ENCODE measurements at places on chromosomes 7 and 10.

DNA sequence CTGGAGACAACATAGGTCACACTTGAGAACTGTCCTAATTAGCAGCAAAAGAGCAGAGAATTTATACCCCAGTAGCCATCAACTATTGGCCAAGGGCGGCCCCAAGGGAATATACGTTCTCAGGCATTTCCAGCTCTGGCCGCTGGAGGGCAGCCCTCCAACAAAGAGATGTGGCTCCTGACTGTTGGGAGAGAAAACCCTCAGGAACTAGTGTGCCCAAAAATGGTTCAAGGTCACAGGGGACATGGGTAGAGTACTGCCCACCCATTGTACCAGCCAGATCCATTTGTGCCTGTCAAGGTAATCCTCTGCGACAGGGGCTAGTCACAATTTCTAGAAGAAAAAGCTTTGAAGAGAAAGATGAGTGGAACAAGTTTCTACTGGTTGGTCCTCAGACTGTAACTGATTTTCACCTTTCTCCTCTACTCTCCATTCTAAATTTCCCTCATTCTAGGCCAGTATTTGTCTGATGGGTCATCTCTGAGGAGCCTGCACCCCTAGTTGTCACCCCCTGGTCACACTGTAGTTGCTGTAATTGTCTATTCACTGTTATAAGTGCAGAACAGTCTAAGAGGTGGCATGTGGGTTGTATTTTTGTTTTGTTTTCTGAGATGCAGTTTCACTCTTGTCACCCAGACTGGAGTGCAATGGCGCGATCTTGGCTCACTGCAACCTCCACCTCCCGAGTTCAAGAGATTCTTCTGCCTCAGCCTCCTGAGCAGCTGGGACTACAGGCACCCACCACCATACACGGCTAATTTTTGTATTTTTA is 14.7 kb upstream of the C7orf33 start:
- DNase-seq = peak; percentile 60

GRCh38 chr7:132720835-132721234 is 144.6 kb upstream of the PLXNA4 start:
- DNase-seq = no peak

- DNase-seq = no peak
Observed at GRCh38 chr7:128352636-128353035, 8.9 kb downstream of the PRRT4 start.

GRCh38 chr7:134730411-134730829 is 49.0 kb upstream of the CALD1 start:
- DNase-seq = no peak

GRCh38 chr10:51423121-51423452 is 276.3 kb downstream of the CSTF2T start:
- DNase-seq = no peak

GRCh38 chr10:44462338-44462914 is 77.5 kb upstream of the CXCL12 start:
- no peak for DNase-seq

GRCh38 chr7:107007892-107008287 is 36.6 kb upstream of the PRKAR2B start:
- DNase-seq = no peak

DNA sequence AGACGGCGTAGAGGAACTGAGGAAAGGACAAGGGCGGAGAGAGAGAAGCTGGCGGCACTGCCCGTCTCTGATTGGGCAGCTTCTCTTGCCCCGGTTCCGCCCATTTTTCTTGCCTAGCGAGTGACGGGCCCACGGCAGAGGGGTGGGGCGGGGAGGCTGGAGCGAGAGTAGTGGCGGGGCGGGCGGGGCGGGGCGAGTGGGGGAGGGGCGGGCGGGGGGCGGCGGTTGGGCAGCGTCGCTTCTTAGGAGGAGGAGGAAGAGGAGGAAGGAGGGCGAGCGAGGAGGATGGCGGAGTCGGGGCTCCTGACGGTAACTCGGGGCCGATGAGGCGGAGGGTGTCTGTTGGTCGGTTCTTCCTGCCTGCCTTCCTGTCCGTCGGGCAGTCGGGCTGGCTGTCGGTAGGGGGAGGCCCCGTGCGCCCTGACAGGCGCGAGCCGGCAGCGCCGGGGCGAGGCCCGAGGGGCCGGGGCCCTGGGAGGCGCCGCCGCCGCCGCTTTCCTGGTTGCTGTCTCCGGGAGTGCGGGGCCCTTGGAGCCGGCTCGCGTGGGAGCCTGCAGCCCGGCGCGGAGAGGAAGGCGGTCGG is at the start of gene SHOC2:
Gene SHOC2 (plus strand): TSS at position 256 of the 583 bp plus-strand sequence. CDS start 44,755 bp downstream, outside the sequence.
- peak; percentile 43 for DNase-seq

DNA sequence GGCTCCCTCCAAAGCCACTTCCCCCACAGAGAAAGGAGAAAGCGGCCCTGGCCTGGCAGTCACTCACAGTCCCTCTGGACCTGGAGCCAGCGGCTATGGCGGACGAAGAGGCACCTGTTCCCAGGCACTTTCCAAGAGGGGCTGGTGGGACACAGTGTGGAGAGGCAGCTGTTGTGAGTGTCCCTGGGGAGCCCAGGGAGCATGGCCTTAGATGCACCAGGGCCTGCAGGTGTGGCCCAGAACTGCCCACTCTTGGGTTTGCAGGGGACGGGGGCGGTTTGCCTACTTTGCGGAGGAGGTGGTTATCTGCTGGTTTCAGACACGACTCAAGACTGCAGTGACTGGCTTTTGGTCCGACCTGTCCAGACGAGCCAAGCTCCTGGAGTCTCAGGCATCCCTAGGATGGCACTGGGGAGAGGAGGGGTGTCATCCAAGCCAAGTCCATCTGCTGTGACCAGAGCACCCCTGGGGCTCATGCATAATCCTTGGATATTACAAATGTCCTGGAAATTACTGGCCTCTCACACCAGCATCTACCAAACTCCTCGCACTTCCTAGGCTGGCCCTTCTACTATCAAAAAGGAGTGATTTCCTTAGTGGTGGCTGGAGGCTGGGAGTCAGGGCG is 18.4 kb downstream of the CTBP2 start:
- no peak for DNase-seq

GRCh38 chr7:51732116-51732515 is 415.5 kb upstream of the COBL start:
- DNase-seq = no peak

- no peak for DNase-seq
Observed at GRCh38 chr10:119203006-119203405, 4.4 kb upstream of the GRK5 start.

DNA sequence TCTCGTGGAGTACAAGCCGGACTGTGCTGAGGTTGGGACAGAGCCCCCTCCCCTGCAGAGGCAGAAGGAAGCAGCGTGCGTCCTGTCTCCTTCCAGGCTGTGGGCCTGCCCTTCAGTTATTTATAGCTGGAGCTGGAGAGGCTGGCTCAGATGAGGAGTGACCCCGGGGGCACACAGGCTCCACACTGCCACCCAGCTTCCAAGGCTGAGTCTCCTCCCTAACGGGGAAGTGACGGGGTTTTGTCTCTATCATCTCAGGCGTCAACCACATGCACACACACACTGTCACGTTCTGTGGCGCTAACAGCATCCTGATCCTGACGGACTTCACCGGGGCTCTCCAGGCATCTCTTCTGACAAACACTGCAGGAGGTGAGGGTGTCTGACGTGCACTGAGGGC is 25.4 kb downstream of the AMZ1 start:
- no peak for DNase-seq

GRCh38 chr10:97975598-97975997 is 54.8 kb downstream of the CRTAC1 start:
- DNase-seq = no peak

DNA sequence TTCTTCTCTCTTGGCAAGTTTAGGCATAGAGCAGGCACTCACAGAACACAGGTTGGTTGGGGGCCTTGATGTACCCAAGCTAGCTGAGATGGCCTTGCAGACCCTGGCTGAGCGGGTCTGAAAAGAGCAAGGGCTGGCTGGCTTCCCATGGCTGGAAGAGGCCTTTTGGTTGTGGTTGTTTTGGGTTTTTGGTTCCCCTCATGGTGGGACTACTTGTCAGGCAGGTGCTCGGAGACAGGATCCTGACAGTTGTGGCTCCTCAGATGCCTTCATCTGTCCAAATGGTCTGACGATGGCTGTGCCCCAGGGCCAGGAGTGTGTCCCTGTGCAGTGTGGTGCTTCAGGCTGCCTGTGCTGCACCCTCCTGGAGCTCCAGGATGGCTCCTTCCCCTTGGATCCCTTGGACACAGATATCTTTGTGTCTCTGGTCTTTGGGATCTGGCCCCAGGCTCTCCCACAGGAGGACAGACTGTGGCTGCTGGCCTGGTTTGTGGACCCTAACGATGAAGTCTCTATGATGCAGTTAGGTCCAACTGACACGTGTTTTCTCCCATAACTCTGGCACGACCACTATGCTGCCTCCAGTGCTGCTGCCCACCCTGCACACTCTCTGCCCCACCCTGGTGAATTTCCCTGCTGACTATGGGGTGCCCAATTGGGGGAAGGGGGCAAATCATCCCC is 321.5 kb upstream of the ZNF32 start:
- DNase-seq = no peak

GRCh38 chr7:110881721-110882120 is 209.2 kb upstream of the LRRN3 start:
- no peak for DNase-seq

- DNase-seq = no peak
Observed at GRCh38 chr7:93327006-93327633, 95.0 kb downstream of the VPS50 start.

GRCh38 chr10:60200012-60200681 is 189.5 kb downstream of the ANK3 start:
- peak; percentile 9 for DNase-seq

- no peak for DNase-seq
Observed at GRCh38 chr7:158127241-158127640, 460.4 kb downstream of the PTPRN2 start.

DNA sequence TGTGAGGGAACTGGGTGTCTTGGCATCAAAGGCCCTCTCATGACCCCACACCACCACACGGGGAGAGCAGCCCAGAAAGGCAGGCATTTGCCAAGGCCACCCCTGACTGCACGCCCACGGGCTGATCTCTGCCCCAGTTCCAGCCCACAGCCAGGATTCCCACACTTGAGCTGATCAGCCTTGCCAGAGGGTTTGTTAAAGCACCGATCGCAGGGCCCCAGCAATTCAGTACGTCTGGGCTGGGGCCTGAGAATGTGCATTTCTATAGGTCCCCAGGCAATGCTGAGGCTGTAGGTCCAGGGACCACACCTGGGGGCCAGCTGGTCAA is 103.9 kb downstream of the TNS3 start:
- DNase-seq = no peak

Data from NCI-H2029 (cell line).